ENCODE measurements at places on chromosomes 7 and 10.

GRCh38 chr7:37322831-37323230 lies 125.8 kb downstream of the ELMO1 start:
- H3K27me3 ChIP-seq, result no peaks in the 10 kb centered on the region
- H3K4me1 ChIP-seq, result no peaks in the 10 kb centered on the region
- DNase-seq, result no peak
- no peak overlapping the region for H3K4me3 ChIP-seq

DNA sequence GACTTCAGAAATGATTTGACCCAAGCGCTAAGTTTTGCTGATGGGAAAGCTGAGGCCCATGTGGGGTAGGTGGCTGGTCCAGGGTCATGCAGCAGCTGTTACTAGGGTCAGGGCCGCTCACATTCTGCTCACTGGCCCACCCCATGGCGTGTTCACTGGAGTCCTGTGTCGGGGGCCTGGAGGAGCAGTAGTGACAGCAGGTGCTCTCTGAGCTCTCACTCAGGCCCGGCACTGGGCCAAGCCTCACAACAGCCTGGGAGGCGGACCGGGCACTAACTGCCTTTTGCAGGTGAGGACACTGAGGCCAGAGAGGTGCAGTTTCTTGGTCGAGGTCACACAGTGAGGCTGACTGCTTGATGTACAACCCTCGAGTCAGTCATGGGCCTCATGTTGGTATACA lies 82.7 kb downstream of the GLRX3 start:
- H3K4me1 ChIP-seq, result no peaks in the 10 kb centered on the region
- no peak overlapping the region for H3K27ac ChIP-seq
- DNase-seq, result no peak
- no peaks in the 10 kb centered on the region for H3K36me3 ChIP-seq
- H3K27me3 ChIP-seq, result no peaks in the 10 kb centered on the region
- no peak overlapping the region for H3K4me3 ChIP-seq

- no peak overlapping the region for H3K4me3 ChIP-seq
- no peaks in the 10 kb centered on the region for H3K4me1 ChIP-seq
- H3K27ac ChIP-seq, result no peak overlapping the region
- DNase-seq, result no peak
These were observed 3.7 kb downstream of the GPR26 start for GRCh38 chr10:123669886-123670285.

DNA sequence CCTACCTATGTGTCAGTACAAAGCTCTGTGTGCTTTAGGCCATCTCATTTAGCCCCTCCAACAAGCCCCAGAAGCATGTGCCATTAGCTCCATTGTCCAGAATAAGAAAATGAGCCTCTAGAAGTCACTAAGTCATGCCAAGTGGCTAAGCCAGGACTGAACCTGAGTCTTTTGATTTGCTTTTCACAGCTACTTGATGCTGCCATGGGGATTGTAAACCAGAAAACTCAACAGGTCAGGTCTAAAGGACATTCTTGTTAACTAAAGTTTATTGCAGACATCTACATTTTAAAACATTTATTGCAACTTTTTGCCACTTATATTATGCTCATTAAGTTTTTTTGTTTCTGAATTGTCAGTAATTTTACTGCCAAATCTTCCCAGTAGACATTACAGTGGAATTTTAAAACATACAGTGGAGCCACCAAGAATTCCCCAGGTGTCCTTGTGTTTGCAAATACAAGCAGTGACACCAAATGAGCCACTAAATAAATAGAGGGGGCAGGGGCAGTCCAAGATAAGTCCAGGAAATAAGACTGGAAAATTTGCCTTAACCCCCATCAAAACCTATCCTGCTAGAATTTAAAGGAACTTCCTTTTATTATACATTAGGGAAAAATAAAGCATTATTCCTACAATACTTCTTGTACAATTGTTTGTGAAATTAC lies 115.9 kb downstream of the RAPGEF5 start:
- H3K27me3 ChIP-seq, result no peaks in the 10 kb centered on the region
- no peak overlapping the region for H3K27ac ChIP-seq
- no peak for DNase-seq
- H3K4me3 ChIP-seq, result no peak overlapping the region
- H3K4me1 ChIP-seq, result no peaks in the 10 kb centered on the region

DNA sequence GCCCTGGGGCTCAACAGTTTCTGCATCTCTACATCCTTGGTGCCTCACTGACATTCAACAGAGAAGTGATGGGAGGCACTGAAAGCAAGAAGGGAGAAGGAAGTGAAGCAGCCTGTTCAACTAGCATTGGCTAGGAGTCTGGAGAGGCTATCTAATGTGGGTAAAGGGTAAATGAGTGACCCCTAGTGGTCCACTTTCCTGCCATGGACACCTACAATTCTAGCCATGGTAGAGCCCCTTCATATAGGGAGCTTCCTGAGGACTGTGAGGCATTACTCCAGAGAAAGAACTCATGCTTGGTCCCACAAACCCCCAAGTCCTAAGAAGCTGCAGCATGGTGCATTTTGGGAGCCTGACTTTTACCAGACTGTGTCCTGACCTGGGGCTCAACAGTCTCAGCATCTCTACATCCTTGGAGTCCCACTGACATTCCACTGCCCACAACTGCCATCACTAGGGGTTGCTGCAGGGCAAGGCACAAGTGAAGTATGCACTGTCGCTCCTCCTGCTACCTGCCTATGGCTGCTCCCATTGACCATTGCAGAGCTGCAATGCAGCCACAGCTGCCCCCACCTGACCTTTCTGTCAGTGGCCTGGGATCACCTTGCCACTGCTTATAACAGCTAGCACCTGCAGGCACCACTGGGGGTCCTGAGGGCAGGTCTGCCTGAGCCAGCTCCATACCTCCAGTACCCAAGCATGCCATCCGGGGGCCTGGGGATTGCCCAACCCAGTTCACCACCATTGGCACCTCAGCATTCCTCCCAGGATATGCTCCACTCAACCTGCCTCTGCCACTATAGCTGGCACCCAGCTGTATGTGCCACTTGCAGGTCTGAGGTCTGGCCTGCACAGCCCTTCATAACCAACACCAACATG lies 44.1 kb upstream of the CDK6 start:
- DNase-seq, result peak; percentile 71
- H3K4me3 ChIP-seq, result no peak overlapping the region
- no peak overlapping the region for H3K27ac ChIP-seq
- no peaks in the 10 kb centered on the region for H3K36me3 ChIP-seq
- H3K4me1 ChIP-seq, result no peaks in the 10 kb centered on the region

DNA sequence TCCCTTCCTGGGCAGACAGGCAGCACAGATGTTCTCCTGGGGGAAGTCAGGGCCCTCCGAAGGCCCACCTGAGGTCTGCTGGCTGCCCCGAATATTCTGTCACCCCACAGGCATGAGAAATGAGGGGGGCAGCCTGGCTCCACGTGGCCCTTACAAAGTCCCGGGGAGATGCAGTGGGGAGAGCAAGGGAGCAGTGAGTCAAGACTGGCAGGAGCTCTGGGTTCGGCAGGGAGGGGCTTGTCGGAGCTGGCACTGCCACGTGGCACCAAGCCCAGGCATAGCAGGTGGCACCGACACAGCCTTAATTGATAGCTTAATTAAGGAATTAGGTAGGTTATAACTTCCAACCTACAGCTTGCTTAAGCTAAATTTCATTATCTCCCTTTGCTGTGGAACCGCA lies 163.9 kb downstream of the USP6NL start:
- no peak overlapping the region for H3K27ac ChIP-seq
- no peaks in the 10 kb centered on the region for H3K27me3 ChIP-seq
- no peak for DNase-seq
- no peak overlapping the region for H3K4me3 ChIP-seq
- peaks cover 7% of the 10 kb centered on the region for H3K4me1 ChIP-seq

- no peaks in the 10 kb centered on the region for H3K36me3 ChIP-seq
- no peak overlapping the region for H3K4me3 ChIP-seq
- no peaks in the 10 kb centered on the region for H3K4me1 ChIP-seq
- H3K27me3 ChIP-seq, result no peaks in the 10 kb centered on the region
- H3K27ac ChIP-seq, result no peak overlapping the region
These were observed 14.1 kb downstream of the MICU1 start for GRCh38 chr10:72611783-72612182.

DNA sequence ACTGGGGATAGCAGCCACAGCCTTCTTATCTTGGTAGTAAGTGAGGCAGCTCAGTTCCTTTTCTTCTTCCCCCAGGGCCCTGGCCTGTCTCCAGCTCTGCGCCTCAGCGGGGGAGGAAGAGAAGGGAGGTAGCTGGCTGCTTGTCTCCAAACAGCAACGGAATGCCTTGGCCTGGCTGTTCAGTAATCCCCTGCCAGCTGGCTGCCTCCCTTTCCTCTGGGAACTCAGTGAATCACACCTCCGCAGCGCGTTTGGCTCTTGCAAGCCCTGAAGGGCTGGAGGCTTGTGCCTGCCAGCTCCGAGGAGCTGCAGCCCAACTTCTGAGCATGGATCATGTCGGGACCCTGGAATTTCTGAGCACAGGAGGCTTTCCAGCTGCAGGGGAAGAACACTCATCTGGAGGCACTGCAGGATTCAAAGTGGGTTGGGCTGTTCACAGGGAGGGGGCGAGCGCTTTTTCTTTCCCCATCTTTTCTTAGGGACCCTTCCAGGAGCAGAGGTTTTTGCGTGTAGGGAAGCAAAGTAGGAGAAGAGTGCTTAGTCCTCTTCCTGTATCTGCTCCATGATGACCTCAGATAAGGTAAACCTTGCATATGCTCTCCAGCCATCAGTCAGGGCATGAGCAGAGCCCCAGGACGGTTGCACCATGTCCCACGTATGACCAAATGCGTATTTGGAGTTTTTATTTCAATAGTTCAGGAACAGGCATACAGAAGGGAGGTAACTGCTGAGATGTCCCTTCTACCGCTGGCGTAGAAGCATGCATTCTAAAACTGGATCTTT lies 253.2 kb upstream of the INHBA start:
- no peaks in the 10 kb centered on the region for H3K27me3 ChIP-seq
- H3K4me3 ChIP-seq, result no peak overlapping the region
- H3K4me1 ChIP-seq, result 0 out of 2 replicates have a peak, but pooled peaks cover 2% of the 10 kb centered on the region
- DNase-seq, result no peak
- no peak overlapping the region for H3K27ac ChIP-seq

DNA sequence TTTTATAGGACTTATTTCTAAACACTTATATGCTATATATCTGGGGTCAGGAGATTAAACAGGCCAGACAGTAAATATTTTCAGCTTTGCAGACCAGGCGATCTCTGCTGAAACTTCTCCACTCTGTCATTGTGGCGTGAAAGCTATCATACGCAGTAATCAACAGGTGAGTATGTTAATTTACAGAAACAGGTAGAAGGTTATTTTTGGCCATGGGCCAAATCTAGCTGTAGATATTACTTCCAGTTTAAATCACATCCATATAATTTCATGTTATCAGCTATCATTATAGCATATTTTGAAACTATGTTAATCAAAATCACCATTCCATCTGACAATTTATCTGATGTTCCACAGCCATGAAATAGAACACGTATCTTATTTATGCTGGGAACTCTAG lies 67.8 kb downstream of the GPR37 start:
- H3K27me3 ChIP-seq, result no peaks in the 10 kb centered on the region
- no peak overlapping the region for H3K27ac ChIP-seq
- DNase-seq, result no peak
- H3K36me3 ChIP-seq, result no peaks in the 10 kb centered on the region

DNA sequence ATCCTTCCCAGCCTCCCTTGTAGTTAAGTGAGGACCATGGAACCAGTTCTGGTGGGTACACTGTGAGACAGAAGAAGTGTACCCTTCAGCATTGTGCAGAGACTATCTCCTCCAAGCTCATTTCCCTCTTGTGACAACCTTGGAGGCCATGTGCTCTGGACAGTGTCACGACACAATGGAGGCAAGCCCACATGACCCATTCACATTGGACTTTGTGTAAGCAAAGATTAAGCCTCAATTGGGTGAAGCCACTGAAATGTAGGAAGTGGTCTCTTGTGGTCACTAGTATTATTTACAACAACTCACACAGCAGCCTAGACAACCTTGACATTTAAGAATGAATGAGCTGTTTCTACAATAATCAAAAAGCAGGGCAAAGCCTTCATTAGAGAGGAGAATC lies 124.2 kb downstream of the INHBA start:
- DNase-seq, result no peak
- no peaks in the 10 kb centered on the region for H3K27me3 ChIP-seq
- no peaks in the 10 kb centered on the region for H3K36me3 ChIP-seq
- H3K27ac ChIP-seq, result no peak overlapping the region
- H3K4me3 ChIP-seq, result no peak overlapping the region
- no peaks in the 10 kb centered on the region for H3K4me1 ChIP-seq

- peaks cover 3% of the 10 kb centered on the region for H3K4me1 ChIP-seq
- no peak overlapping the region for H3K4me3 ChIP-seq
- no peaks in the 10 kb centered on the region for H3K27me3 ChIP-seq
- peak; percentile 39 for DNase-seq
These were observed 81.2 kb upstream of the UCN3 start for GRCh38 chr10:5283305-5284158.

- H3K36me3 ChIP-seq, result no peaks in the 10 kb centered on the region
- H3K4me1 ChIP-seq, result no peaks in the 10 kb centered on the region
- H3K27me3 ChIP-seq, result no peaks in the 10 kb centered on the region
- DNase-seq, result no peak
- no peak overlapping the region for H3K4me3 ChIP-seq
- H3K27ac ChIP-seq, result no peak overlapping the region
These were observed 42.5 kb upstream of the KMT2E start for GRCh38 chr7:104971290-104972071.

GRCh38 chr7:68440866-68441265 lies 1157.4 kb upstream of the AUTS2 start:
- no peaks in the 10 kb centered on the region for H3K27me3 ChIP-seq
- no peaks in the 10 kb centered on the region for H3K4me1 ChIP-seq
- H3K36me3 ChIP-seq, result no peaks in the 10 kb centered on the region

DNA sequence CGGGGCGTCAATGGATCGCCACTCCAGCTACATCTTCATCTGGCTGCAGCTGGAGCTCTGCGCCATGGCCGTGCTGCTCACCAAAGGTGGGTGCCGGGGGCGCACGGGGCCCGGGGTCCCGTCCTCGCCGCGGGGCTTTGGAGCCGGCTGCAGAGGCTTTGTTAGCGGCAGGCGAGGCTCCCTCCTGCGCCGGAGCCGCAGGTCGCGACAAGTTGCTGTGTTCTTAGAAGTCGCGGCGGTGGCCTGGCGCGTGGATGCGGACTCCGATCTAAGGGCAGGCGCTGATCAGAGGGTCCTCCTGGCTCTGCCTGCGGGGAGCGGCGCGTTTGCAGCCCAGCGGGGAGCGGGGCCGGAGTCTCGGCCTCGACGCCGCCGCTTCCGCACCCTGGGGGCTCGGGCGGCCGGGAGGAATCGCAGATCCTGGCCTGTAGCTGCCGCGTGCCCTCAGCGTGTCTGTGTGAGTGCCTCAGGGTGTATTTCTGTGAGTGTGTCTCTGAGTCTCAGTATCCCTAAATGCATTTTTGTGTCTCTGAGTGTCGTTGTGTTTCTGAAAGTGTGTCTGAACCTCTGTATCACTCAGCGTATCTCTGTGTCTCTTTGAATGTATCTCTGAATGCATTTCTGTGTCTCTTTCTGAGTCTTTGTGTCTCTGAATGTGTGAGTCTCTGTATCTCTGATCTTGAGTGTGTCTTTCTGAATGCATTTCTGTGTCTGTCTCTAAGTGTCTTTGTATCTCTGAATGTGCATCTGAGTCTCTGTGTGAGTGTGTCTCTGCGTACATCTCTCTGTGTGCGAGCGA lies 766 bp downstream of the BAMBI start:
- no peak overlapping the region for H3K27ac ChIP-seq
- H3K36me3 ChIP-seq, result peaks cover 5% of the 10 kb centered on the region
- H3K4me3 ChIP-seq, result peak overlapping the region; percentile 93
- peaks cover 2% of the 10 kb centered on the region for H3K4me1 ChIP-seq
- H3K27me3 ChIP-seq, result no peaks in the 10 kb centered on the region

- no peak overlapping the region for H3K4me3 ChIP-seq
- no peaks in the 10 kb centered on the region for H3K4me1 ChIP-seq
- DNase-seq, result no peak
- no peak overlapping the region for H3K27ac ChIP-seq
- H3K27me3 ChIP-seq, result no peaks in the 10 kb centered on the region
These were observed 816.7 kb upstream of the PHF14 start for GRCh38 chr7:10156972-10157371.
